ENCODE measurements at places on chromosomes 6 and 20. TPM values are rescaled to one million over a fixed set of nuclear protein-coding genes. Genes with fewer than 3 reads are reported as not detected.

MTRF1L gene
- total RNA-seq = 24.6 TPM

IL22RA2 gene
- total RNA-seq = not detected

DDX27 gene
- 52.2 TPM for total RNA-seq

BTN1A1 gene
- total RNA-seq = not detected

PCED1A gene
- 30.4 TPM for total RNA-seq

NSFL1C gene
- 58.9 TPM for total RNA-seq

Data from kidney epithelial cell (primary cell).